ENCODE measurements at places on chromosomes 4 and X.

- no peak for DNase-seq
Observed at GRCh38 chr4:19947349-19947748, 304.4 kb upstream of the SLIT2 start.

DNA sequence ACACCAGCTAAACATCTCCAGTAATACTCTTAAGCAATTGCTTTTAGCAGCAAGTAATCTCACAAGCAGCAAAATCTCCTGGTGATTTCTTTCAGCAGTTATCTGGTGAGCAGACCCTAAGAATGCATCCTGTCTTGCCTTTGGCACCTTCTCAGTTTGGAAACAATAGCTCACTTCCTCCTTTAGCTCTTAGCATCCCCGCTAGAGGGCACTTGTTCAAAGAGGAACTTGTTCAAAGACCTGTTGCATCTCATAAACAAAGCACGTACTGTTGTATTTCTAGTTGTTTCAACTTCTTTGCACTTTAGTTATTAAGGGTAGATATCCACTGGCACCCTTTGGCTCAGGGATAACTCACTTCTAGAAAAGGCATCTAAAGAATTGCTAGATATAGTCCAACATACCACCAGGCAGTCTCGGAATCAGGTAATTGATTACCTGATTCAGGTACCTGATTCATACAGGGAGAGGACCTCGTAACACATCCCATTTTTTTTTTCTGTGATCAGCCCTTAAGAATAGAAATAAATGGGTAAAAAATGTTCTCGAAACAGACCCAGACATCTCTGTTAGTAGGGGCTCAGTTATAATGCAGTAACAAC is 81.9 kb upstream of the QRFPR start:
- no peak for DNase-seq

DNA sequence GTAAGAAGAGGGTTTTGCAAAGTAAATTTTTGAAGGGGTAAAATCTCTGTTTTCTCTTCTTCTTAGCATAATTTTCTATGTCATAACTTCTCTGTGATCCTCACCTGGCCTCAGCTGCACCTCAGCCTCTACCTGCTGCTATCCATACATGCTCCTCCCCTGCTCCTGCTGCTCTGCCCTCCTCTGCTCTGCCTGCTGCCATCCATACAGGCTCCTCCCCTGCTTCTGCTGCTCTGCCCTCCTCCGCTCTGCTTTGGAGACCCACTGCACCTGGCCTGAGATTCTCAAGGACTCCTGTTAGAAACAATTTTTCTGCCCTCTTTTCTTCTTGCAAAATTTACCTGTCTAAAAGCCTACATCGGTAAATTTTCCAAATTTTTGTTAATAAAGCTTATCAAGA is 388.6 kb upstream of the PITX2 start:
- DNase-seq: no peak

GRCh38 chr4:169338241-169338640 is 67.5 kb upstream of the SH3RF1 start:
- no peak for DNase-seq

GRCh38 chrX:11908371-11908770 is 150.3 kb downstream of the MSL3 start:
- peak; percentile 0 for DNase-seq

DNA sequence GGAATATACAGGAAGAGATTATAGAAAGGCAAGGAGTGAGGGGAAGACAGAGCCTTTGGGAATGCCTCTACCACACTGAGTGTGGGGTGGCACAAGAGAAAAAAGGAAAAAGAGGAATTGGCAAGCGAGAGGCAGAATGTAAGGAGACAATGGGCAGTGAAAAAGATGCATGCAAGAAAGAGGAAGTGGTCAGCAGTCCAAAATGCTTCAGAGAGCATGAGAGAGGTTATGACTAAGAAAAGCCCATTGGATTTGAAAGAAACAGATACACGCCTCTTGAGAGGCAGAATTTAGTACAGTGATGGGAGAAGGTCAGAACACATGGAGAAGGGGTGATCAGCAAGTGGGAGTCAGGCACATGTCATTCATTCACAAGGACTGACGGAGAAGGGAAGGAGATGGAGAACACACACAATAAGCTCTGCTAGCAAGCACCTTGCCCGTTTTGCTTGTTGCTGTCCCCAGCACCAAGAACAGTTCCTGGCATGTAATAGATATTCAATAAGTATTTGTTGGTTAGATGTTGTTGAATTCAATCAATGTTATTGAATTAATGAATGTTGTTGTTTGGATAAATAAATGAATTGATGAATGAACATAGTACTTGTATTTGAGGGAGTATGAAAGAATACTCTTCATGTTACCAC is 6.3 kb downstream of the DCHS2 start:
- DNase-seq: no peak

DNA sequence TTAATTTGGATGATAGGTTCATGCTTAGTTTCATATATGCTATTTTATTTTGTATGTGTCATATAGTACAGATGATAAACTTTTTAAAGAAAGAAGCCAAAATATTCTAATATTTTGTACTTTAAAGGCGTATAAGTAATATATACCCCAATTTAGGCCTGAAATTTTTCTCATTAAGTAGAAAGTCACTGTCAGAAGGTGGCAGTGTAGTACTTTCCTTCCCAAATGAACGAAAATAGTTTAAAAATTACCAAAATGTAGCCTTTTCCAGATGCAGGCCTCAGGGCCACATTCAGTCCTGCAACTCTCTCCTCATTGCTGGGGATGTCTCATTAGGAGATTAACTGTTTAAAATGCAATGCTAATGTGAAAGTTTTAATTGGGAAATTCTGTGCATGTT is 1263.6 kb downstream of the C4orf33 start:
- DNase-seq: no peak

DNA sequence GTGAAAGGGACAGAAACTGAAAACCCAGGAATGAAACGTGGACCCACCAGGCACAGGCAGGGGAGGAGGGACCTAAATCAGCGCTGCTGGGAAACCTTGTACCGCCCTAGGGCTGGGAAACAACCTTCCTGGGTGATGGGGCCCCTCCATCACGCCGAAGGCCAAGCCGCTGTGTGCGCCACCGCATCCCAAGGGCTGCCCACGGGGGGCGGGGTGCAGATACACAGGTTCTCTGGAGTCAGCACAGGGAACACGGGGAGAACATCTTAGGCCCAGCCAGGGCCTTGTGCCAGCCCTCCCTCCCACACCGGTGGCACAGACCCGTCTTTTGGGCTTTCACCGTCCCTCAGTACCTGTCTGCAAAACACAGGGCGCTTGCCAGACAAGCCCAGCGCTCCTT is 13.0 kb downstream of the UVSSA start:
- DNase-seq: no peak

GRCh38 chr4:148854203-148854602 is 412.0 kb upstream of the NR3C2 start:
- DNase-seq: no peak

GRCh38 chr4:146182443-146182842 is 6.9 kb downstream of the LSM6 start:
- DNase-seq: no peak

- no peak for DNase-seq
Observed at GRCh38 chr4:151415978-151416377, 7.0 kb downstream of the FHIP1A start.

- DNase-seq: no peak
Observed at GRCh38 chr4:170003071-170004070, 22.8 kb downstream of the MFAP3L start.

DNA sequence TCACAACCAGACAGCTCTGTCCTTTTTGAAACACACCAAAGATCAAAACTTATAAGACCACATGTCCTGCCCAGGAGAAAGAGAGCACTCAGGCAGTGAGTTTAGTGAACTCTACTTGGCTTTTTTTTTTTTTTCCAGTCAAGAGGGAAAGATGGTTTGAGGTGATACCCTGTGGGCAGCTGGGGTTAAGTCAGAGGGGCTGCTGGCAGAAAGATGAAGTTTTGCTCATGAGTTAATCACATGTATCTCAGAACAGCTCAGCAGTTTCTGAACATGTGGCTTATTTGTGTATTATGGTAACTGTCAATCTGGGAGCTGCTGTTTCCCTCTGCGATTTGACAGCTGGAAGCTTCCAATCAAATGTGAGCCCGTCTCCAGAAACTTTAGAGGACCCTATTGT is 56.4 kb upstream of the MAP3K15 start:
- no peak for DNase-seq

DNA sequence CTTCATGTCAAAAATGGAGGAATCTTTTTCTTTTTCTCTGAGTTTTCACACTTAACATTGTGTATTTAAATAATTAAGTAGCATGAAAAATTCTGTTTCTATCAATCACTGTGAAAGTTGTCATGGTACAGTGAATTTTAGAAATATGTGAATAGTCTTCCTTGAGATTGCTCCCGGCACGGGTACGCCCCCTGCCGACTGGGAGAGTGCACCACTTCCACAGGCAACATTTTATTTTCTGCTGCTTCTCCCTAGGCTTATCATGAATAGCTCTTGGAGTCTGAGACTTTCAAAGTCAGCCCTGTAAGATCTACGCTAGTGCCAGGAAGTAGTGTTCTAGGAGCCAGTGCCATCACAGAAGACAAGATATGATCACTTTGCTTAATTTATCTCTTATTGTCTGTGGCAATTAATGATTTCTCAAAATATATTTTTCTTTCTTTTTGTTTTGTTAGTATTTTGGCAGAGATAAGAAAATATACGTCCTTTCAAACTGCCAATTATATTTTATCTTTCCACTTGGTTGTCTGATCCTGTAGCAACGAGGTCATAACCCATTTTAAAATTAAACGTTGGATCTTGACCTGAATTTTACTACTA is 763.8 kb upstream of the AADAT start:
- no peak for DNase-seq

GRCh38 chr4:79584352-79584751 is 176.3 kb upstream of the GK2 start:
- no peak for DNase-seq

GRCh38 chr4:61831987-61832386 is 631.9 kb downstream of the ADGRL3 start:
- no peak for DNase-seq

GRCh38 chrX:21394792-21395191 is 20.6 kb downstream of the CNKSR2 start:
- no peak for DNase-seq

GRCh38 chrX:3443184-3443583 is 96.7 kb upstream of the MXRA5 start:
- DNase-seq: no peak

DNA sequence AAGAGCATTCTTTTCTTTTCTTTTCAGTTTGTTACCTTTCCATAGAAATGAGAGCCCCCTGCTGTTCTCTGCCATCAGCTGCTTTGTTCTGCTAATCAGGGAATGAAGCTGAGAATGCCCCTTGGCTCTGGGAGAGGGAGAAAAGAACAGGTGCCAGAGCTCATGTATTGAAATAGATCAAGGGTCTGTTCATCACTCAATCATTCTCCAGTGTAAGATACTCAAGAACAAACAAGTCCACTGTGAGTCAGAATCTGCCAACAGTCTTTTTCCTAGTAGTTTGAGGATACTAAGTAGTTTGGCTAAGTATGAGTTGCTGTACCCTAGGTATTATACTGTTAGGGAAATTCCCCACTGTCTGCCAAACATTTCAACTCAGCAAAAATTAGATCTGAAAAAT is 144.3 kb downstream of the RTL3 start:
- DNase-seq: no peak

GRCh38 chrX:69019073-69019890 is 146.0 kb downstream of the PJA1 start:
- DNase-seq: no peak

- no peak for DNase-seq
Observed at GRCh38 chr4:99591757-99592156, 17.1 kb downstream of the MTTP start.

DNA sequence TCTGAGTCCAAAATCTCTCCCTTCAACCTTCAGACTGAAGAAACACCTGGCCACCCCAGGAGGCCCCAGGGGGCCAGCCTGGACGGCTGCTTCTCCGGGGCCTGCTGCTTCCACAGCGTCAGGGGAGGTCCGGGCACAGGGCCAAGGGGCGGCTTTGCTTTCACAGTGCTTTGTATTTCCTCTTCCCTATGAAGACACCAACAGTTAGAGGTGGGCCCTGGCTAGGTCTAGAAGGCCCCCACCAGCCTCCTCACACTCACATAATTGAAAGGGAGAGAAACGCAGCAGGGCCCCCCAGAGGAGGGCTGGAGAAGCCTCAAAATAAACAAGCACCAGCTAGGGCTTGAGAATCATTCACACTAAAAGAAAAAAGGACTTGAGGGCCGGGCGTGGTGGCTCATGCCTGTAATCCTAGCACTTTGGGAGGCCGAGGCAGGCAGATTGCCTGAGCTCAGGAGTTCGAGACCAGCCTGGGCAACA is 17.8 kb downstream of the SCD5 start:
- no peak for DNase-seq

DNA sequence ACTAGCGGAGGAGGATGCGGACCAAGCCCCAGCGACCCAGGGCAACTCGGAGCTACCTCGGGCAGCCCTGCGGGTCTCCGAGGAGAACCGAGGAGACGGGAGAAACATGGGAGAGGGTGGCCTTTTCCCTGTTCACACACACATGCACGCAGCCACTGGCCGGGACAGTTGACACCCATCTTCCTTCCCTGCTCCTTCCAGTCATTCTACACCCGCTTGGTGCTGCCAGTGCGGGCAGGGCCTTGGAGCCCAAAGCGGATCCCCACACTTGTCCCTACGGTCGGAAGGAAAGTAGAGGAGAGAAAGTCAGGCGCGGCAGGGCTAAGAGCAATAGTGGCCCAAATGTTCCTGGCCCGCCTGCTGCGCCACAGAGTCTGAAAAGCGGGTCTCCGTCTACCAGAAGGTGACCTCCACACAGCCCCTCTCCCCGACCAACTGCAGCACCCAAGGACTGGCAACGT is 1.1 kb upstream of the PPP3CA start:
- DNase-seq: no peak

- no peak for DNase-seq
Observed at GRCh38 chr4:28211676-28212470, 1351.2 kb downstream of the STIM2 start.

- DNase-seq: no peak
Observed at GRCh38 chrX:130179579-130180215, 7.9 kb downstream of the RAB33A start.

DNA sequence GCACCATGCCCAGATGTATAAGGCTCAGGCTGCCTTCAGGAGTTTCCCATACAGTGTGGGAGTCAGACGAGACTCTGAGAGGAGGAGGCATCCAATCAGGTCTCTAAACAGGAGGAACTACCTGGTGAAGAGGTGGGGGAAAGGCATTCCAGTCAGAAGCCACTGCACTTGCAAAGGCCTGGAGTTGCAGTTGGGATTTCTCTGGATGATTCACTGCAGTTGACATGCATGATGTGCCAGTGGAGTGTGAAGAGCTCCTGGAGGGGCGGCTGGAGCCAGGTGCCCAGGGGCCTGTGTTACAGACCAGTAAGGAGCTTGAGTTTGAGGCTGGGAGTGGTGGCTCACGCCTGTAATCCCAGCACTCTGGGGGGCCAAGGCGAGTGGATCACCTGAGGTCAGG is 339.1 kb downstream of the ARHGAP10 start:
- no peak for DNase-seq

- DNase-seq: no peak
Observed at GRCh38 chr4:75736862-75737261, 12.5 kb downstream of the USO1 start.

GRCh38 chr4:159360549-159360948 is 257.7 kb downstream of the RAPGEF2 start:
- no peak for DNase-seq

GRCh38 chrX:43813898-43814297 is 68.4 kb downstream of the MAOB start:
- no peak for DNase-seq

- DNase-seq: no peak
Observed at GRCh38 chr4:146232131-146232722, 17.9 kb downstream of the REELD1 start.

GRCh38 chrX:12922599-12922919 is 16.1 kb downstream of the TLR8 start:
- DNase-seq: no peak

- DNase-seq: peak; percentile 84
Observed at GRCh38 chrX:2608638-2609430, 82.3 kb upstream of the CD99 start.

Data from stimulated activated CD4-positive, alpha-beta T cell treated with anti-CD3 and anti-CD28 coated beads, Interleukin-1b, Interleukin-23, amount 100 ng/mL, for 4 hours (primary cell).